ENCODE measurements at places on chromosomes 4 and X.

DNA sequence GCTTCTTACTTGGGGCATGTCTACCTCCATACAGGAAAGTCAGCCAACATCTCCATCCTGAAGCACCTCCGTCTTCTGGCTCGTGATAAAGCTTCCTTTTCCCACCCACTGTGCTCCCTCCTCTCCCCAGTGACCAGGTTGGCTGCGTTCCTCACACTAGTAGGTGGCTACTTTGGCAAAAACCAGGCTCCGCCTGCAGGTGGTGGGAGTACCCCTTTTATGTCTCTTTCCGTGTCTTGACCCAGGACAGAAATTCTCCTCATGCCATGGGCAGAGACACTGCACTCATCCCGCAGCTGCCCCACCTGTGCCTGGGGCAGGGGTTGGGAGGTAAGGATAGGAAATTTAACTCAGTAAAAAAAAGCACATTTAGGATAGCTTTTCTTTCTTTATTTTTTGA is 50.9 kb downstream of the ENPP6 start:
- DNase-seq = no peak

DNA sequence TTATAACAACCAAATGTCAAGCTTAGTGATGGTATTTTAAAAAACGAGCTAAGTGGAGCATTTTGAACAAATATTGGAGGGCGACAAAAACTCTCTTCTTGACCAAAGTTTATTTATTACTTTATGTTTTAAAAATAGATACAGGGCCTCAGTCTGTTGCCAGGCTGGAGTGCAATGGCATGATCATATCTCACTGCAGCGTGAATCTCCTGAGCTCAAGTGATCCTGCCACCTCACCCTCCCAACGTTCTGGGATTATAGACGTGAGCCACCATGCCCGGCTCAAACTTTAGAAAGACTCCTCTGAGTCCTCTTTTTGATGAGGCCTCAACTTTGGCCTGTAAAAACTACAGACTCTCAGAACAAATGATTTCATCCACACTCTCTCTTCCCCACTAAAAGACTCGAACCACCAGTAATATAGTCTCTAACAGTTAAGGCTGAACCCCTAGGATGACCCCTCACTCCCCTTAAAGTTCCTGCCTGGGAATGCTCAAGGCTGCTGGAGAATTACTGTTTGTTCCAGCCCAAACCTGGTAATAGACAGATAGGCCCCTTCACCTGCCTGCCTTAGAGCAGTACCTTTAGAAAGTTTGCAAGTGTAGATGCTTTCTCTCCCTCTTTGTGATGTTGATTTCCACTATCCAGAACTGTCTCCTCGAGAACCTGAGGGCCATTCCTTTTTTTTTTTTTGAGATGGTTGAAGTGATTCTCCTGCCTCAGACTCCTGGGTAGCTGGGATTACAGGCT is 55.3 kb upstream of the HPSE start:
- DNase-seq = no peak

DNA sequence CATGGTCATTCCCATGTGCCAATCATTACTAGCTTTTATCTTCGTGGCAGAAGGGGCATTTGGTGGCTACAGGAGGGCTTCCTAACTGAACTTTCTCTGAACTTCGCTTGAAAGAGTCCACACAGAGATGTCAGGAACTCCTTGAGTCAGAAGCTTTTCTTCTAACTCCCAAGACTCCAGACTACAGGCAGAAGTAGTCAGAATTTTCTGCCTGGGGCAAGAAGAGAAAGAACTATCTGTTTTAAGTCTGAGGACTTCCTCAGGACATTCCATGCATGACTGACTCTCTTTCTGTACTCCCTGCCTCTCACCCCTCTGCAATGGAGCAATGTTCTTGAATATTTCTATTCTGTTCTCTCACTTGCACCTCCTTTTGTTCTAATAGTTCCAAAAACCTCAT is 170.5 kb upstream of the TBC1D9 start:
- no peak for DNase-seq

DNA sequence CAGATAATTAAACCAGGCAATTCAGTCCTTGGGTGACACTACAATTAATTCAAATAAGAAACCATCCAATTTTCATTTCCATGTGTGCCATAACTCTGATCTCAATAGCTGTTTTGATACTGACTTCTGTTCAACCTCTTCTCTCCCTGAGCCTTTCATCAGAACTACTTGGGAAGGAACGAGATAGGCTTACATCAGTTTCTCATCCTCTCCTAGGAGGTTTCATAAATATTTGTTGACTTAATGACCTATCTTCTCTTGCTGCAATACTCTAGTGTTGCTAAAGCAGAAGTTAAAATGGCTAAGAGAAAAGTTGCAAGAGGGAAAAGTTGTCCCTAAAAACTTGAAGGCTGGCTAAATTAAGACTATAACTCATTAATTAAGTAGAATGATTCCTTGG is 41.8 kb downstream of the PRKG2 start:
- no peak for DNase-seq

DNA sequence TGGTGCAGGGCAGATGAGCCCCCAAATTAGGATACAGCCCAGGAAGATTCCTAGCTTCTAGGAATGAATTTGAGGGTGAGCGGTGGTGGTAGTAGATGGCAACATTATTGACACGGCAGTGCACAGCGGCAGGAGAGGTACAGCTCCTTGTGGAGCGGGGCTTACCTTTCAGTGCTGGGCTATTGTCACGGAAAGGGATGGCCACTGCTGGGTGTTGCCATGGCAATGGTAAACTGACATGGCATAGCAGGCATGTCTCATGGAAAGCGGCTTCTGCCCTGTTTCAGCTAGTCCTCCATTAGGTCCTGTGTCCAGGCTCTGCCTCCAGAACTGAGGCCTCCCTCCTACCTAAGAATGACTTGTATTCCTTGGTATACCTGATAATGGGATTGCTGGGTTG is 81.8 kb upstream of the WDR1 start:
- DNase-seq = no peak

- DNase-seq = no peak
These were observed 44.3 kb downstream of the CHST7 start for GRCh38 chrX:46617906-46618305.

DNA sequence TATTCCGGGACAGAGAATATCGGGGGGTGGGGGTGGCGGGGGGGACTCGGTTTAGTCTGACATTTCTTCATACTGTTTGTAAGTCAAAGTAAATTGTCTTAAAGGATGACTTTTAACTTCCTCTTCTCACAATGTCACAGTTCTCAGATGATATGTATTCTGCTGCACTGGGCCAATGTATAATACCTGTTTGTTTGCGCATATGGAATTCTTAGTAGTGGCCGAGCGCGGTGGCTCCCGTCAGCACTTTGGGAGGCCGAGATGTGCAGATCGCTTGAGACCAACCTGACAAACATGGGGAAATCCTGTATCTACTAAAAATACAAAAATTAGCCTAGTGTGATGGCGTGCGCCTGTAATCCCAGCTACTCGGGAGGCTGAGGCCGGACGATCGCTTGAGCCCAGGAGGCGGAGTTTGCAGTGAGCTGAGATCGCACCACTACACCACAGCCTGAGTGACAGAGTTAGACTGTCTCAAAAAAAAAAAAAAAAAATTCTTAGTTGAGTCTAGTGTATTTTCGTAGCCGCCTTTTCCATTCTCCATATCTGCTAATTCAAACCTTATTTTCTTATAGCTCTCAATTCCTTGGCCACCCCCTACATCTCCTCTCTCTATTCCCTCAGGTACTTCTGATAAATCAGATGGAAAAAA is 851 bp downstream of the POLR2B start:
- DNase-seq = peak; percentile 38

DNA sequence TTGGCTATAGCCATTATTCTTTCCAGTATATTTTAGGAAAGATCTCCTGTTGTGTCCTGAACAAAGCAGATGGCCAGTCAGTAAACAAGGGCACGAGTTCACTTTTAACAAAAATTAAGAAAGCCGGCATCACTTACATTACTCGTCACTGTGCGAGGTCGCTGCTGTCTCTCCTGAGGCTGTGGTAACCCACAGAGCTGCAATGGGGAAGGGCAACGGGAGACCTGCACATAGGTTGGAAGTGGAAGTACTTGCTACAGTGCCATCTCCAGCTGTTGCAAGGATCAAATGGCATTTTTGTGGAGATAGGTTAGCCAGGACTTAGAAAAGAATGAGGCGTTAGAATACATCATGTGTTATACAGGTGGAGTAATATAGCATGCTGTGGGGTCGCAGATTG is 132.2 kb downstream of the KLHL8 start:
- no peak for DNase-seq

- DNase-seq = no peak
These were observed 671.1 kb downstream of the FAT4 start for GRCh38 chr4:125985856-125986255.

GRCh38 chr4:188867796-188868195 is 728.6 kb downstream of the TRIML1 start:
- DNase-seq = no peak

- no peak for DNase-seq
These were observed 695.9 kb upstream of the ATOH1 start for GRCh38 chr4:93132631-93133030.

- DNase-seq = no peak
These were observed 13.5 kb upstream of the WFS1 start for GRCh38 chr4:6256141-6256540.
